ENCODE measurements at places on chromosomes 4 and X.
A peak's percentile ranks its signal among the peaks of the same experiment; 100 is the strongest.

DNA sequence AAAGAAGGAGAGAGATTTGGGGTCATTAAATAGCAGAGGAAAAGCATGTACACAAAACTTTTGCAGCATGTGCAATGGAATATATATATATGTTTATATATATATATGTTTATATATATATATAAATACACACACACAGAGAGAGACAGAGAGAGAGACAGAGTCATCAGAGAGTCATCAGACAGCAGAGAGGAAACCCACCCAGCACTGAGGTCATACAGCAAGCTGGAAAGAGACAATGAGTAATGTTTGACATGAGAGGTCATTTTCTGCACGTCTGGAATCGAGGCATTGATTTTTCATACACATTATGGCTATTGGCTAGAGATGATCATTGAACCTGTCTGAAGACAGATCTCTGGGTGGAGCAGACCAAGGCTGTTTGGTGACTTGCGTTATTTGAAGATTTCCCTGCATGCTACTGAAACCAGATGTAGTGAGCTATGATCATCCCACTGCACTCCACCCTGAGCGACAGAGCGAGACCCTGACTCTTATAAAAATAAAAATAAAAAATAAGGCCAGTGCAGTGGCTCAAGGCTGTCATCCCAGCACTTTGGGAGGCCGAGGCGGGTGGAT lies 48.8 kb upstream of the SHOX start:
- no peak for DNase-seq

DNA sequence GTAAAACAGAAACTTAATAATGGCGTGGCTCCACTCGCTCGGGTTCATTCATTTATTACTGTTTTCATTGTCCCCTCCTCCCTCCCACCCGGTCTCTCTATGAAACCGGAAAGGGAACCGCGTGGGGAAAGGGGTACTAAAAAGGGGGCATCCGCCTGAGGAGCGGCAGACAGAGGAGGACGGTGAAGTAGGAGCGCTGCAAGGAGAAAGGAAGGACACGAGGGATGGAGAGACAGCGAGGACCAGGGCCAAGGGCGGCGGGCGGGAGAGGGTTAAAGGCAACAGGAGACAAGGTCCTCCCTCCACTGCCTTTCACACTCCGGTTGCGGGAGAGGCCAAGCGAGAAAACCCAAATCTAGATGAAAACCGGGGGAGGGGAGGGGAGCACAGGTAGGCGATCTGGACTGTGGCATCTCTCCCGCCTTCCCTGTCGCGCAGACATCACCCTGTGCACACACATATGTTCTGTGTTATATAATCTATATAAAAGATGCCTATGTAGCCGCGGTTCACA lies 829 bp downstream of the ELOVL6 start:
- DNase-seq: peak; percentile 46

DNA sequence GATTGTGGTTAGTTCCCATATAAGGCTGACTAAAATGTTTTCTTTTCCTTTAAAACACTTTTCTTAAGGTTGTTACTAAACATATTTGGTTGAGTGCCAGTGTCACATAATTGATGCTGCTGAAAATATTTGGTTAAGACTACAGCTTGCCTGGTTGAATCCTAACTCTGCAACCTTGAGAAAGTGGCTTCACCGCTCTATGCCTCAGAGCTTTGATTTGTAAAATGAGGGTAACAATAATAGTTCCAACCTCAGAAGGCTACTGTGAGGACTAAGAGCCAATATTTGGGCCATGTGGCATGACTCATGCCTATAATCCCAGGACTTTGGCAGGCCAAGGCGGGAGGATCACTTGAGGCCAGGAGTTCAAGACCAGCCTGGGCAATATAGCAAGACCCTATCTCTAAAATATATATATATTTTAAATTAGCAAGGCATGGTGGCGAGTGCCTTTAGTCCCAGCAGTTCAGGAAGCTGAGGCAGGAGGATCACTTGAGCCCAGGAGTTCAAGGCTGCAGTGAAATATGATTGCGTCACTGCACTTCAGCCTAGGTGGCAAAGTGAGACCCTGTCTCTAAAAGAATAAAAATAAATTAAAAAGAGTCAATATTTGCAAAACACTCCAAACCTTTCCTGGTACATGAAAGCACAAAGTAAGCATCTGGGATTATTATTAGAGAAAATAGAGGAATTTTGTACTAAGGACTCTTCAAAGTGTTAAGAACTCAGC lies 7.1 kb upstream of the NEIL3 start:
- DNase-seq: no peak

GRCh38 chrX:44432641-44433040 lies 89.2 kb upstream of the EFHC2 start:
- DNase-seq: no peak

GRCh38 chr4:19774690-19775256 lies 476.9 kb upstream of the SLIT2 start:
- DNase-seq: no peak

DNA sequence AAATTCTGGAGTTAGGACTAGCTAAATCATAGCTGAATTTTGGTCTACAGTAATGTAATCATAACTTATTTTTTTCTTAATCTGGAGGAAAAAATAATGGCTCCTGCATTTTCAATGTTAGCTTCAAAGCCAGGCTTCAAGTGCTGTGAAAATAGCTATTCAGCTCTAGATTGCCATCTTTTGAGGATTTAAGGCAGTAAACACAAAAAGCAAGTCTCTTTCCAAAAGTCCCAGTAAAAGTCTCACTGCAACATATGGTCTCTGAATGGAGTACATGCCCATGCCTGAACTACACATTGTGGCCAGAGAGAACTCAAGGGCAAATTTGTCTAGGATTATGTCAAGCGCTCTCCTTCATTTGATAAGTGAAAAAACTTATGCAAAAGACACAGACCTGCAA lies 720.9 kb downstream of the FSTL5 start:
- no peak for DNase-seq

DNA sequence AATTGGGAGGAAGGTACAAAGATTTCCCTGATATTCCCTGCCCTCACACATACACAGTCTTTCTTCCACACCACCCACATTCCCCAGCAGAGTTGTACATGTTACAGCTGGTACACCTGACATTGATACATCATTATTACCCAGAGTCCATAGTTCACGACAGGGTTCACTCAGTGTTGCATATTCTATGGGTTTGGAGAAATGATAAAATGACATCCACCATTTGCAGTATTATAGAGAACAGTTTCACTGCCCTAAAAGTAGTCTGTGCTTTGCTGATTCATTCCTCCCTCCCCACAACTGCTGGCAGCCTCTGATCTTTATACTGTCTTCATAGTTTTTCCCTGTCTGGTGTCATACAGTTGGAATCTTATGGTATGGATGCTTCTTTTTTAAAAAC lies 15.0 kb downstream of the AGA start:
- DNase-seq: no peak

DNA sequence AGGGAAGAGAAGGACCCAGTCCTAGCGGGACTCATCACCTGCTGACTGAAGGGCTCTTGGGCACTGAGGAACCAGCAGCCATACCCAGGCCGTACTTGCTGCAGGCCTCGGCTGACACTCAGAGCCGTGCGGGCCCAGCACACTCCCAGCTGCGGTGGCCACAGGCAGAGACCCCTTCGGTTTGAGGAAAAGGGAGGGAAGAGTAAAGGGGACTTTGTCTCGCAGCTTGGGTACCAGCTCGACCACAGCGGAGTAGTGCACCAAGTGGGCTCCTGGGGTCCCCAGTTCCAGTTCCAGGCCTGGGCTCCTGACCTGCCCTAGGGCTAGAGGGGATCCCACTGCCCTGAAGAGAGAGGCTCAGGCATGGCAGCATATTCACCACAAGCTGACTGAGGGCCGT lies 17.9 kb upstream of the OPN1LW start:
- DNase-seq: no peak

DNA sequence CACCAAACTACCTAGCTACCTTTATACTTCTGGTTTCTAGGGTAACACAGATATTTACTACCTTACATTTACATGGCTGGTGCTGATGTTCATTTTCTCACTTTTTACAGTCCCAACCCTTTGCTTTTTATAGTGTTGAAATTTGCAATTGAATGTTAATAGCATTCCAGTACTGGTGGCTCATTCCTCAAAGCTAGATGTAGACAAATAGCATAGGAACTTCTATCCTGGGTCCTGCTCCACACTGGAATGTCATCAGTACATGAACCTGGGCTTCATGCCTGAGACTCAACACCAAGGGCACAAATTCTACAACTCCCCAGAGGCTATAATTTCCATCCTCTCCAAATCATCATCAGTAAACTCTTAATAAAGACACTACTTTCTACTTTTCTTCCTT lies 10.3 kb upstream of the TRMT2B start:
- DNase-seq: no peak

DNA sequence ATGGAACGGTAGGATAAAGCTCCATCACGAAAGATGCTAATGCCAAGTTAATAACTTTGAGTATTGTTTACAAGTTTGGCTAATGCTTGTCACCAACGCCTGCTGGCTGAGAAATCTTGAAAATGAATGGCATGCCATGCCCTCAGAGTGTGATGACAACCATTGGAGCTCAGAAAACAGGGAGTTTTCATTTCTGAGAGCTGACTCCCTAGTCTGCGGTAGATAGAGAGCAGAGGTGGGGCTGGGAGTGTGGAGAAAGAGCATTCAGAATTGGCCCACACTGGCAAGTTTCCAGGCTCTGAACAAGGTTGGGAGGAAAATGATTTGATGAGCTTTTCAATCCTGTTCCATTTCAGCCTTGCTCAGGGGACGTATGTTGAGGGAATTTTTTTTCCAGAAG lies 183.9 kb downstream of the CPEB2 start:
- no peak for DNase-seq

DNA sequence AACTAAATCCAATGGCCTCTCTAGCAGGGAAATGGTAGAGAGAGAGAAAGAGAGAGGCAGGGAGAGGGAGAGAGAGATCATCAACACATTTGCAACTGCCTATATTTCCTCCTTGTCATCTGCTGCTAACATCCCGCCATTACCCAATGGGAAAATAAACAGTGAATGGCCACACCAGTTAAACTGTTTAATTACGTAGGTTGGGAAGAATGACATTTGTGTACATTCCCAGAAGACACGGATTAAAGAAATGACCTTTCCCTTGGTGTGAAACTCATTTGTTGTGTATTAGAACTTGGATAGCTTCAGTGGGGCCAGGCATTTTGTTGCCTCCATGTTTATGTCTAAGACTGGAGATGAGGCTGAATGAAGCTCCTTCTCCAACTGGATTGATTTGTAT lies 95.8 kb upstream of the GPC4 start:
- no peak for DNase-seq

DNA sequence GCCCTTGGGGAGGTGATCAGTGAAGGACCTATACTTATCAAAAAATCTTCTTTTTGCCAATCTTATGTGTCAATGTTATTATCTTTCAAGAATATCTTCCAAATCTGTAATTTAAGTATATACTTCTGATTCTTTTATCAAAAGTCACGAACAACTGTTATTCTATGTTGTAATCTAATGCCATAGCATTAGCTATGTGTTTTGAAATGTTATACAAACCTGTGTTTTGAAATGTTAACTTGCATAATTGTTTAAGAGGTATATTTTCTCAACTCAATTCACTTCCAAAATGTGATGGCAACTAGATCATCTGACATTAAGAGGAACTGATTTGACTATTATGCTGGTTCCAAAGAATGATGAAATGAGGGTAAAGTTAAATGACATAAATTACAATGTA lies 113.5 kb downstream of the NDST4 start:
- DNase-seq: no peak

GRCh38 chr4:140996766-140997165 lies 136.5 kb downstream of the RNF150 start:
- DNase-seq: no peak

- DNase-seq: no peak
These were observed 11.2 kb upstream of the MID1 start for GRCh38 chrX:10631416-10632145.

DNA sequence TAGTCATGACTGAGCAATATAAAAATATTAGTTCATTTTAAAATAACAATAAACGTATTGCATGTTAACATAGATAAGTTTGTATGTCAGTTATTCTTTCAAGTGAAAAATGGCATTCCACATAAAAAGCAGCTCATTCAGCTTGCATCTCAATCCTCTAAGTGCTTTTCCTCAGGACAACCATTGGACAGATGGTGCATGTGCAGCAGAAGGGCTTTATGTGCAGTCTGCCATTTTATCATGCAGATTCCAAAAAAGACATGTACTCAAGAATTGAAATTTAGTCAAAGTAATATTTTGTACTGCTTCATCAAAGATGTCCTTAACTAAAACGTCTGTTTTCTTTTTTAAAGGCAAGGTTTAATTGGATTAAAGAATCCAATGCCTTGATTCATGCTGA lies 93.4 kb downstream of the RS1 start:
- DNase-seq: no peak

- DNase-seq: no peak
These were observed 102.1 kb downstream of the AREG start for GRCh38 chr4:74547042-74547441.

GRCh38 chr4:76447393-76447851 lies 12.4 kb downstream of the SHROOM3 start:
- DNase-seq: no peak

- DNase-seq: no peak
These were observed 96.4 kb upstream of the TRPC5OS start for GRCh38 chrX:111779582-111779981.

DNA sequence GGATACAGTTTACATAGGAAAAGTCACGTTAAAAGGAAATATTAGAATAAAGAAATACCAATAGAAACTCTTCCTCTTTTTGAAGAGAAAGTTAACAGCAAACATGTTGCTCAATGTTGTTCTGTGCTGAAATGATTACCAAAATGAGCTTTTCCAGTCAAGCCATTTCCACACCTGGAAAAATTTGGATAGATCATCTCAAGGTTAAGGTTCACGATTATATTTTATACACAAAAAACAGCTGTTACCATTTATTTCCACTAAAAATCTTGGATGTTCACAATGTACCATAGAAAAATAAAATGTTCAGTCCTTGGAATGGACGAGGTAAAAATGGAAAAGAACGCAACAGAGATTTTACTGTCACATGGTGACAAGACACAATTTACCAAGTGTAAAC lies 218.7 kb downstream of the SCFD2 start:
- DNase-seq: no peak

GRCh38 chr4:140099983-140100382 lies 54.0 kb downstream of the MAML3 start:
- DNase-seq: no peak

DNA sequence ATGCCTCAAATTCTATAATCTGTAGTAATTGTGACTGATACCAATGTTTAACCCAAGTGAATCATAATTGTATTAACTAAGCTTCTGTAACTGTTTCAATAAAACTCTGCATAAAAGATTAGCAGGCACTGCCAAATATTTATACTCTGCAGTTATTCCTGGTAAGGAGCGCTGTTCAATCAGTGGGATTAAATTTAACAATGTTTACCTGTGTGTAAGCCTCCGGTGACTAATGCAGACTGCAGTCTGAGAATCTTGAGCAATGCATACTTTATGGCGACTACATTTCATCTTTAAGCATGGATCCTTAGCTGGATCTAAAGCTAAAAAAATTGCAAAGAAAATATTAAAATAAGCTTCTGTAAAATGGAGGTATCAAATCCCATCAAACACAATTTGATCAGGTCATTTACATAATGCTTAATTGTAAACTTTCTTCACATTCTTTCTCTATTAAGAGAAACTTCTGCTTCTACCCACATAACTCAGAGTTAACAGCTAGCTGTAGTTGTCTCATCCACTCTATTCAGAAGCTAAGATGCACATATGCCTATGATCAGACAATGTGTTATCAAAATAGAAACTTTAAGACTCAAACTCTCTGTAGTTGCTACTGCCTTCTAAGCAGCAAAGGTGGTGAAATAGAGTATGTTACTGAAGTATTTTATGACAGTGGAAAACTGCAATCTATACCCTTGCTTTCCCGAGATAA lies 234.0 kb downstream of the SPOCK3 start:
- DNase-seq: no peak
